ENCODE measurements at places on chromosomes 1 and 21.
A peak's percentile ranks its signal among the peaks of the same experiment; 100 is the strongest.

- no peak for DNase-seq
Measured at GRCh38 chr1:43493661-43494450, 36.8 kb upstream of the PTPRF start.

GRCh38 chr1:59026472-59026948 lies 242.7 kb upstream of the JUN start:
- no peak for DNase-seq

GRCh38 chr1:209155546-209155945 lies 428.0 kb upstream of the CAMK1G start:
- no peak for DNase-seq

- DNase-seq, result no peak
Measured at GRCh38 chr1:16241221-16241708, 4.3 kb upstream of the CPLANE2 start.

- peak; percentile 53 for DNase-seq
Measured at GRCh38 chr1:40948741-40949443, 30.6 kb upstream of the CTPS1 start.

DNA sequence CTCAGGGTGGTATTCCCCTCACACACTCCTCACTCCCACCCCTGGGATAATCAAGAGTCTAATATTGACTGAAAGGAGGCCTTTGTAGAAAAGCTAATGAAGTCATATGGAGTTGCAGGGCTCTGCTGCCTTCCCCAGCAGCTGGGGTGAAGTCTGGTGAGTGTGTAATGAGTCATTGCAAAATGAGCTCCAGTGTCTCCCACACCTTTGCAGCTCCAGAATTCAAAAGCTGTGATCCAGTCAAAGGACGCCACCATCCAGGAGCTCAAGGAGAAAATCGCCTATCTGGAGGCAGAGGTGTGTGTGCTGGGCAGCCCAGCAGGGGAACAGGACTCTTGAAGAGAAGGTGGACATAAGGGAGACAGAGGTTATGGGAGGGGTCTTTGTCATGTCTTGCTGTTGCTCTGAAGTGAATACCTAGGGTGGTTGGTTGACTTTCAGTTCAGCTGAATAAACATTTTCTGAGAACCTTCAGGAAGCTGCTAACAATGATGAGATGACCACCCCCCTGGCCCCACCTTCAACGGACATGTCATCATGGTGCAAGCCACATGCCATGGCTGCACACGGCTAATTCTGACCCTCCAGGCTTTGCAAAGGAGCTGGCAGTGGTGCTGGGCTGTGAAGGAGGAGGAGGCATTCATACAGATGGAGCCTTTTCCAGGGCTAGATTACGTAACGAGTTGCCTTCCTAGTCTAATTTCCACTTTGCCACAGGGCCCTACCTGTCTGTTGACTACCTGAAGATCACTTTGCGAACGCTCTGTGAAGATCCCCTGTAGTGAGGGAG lies 32.2 kb upstream of the SNX27 start:
- DNase-seq, result no peak

DNA sequence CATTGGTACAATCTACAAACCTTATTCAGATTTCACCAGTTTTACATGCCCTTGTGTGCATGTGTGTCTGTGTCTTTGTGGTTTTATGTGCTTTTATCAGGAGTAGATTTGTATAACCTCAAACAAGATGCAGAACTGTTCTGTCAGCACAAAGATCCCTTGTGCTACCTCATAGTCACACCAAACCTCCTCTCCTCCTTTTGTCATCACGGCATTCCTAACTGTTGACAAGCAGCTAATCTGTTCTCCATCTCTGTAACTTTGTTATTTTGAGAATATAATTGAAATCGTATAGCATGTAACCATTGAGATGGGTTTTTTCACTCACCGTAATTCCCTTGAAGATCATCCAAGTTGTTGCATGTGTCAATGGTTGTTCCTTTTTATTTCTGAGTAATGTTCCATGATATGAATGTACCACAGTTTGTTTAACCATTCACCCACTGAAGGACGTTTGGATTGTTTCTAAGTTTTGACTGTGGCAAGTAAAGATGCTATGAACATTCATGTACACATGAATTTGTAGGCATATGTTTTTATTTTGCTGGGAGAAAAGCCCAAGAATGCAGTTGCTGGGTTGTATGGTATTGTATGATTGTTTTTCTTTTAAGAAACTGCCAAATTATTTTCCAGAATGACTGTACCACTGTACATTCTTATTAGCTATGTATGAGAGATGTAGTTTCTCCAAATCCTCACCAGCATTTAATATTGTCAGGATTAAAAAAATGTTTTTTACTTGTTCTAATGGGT lies 78.1 kb upstream of the B3GALT2 start:
- DNase-seq, result no peak

- DNase-seq, result no peak
Measured at GRCh38 chr1:170893655-170894297, 41.6 kb upstream of the MROH9 start.

DNA sequence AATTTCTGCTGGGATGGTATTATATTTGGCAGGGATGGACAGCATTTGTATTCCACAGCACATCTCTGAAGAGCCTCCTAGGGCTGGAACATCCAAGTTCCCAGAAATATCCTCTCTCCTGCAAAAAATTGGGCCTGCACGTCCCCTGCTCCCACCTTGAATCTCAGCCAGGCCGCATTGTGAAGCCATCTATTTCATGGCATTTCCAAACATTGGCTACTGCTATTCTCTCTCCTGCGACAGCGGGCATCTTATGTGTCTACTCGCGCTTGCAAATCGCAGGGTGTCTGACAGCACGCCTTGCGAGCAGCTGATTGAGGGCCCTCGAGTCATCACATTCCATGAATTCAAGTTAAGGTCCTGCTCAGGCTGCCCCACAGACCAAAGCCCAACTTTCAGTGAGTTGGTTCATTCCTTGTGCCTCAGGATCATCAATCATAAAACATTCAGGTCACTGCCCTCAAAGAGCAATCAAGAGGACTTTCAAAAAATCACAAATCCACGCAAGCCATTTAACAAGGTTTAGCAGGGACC lies 15.8 kb downstream of the RGS8 start:
- DNase-seq, result no peak

GRCh38 chr21:44506279-44507255 lies 33.4 kb downstream of the KRTAP10-1 start:
- DNase-seq, result no peak

GRCh38 chr1:167669209-167670124 lies 39.4 kb downstream of the RCSD1 start:
- DNase-seq, result no peak

DNA sequence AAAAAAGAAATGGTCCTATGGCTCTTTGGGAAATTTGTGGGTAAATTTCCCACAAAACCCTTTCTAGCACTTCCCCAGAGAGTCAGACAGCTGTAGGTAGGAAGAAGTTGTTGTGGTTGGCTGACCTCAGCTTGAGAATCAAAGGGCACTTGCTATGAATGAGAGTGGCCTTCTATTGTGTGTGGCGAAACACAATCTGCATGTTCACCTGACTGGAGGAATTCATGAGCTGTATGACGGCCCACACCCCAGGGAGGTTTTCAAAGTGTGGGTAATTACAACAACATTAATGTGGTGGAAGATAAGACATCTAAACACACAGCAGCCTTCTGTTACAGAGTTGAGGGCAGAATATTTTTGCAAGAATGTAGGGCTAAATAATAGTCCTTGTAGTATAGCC lies 38.8 kb downstream of the NGF start:
- no peak for DNase-seq

- DNase-seq, result no peak
Measured at GRCh38 chr1:171290621-171291020, 23.4 kb upstream of the FMO4 start.

DNA sequence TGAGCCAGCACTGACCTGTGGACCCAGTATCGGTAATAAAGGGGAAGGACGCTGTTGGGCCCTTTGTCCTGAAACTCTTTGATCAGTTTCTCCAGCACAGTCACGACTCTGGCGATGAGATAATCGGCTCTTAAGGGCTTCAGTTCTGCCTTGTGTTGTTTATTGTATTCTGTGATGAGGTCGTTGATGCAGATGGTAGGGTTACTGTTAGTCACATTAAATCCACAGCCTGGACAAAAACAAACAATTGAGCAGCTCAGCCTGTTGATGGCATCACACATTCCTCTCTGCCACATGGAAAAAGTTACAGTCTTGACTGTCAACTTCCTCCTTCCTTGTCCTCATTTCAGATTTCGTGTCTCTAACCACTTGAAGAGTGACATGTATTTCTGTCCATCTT lies 57.6 kb downstream of the SIM2 start:
- DNase-seq, result no peak

DNA sequence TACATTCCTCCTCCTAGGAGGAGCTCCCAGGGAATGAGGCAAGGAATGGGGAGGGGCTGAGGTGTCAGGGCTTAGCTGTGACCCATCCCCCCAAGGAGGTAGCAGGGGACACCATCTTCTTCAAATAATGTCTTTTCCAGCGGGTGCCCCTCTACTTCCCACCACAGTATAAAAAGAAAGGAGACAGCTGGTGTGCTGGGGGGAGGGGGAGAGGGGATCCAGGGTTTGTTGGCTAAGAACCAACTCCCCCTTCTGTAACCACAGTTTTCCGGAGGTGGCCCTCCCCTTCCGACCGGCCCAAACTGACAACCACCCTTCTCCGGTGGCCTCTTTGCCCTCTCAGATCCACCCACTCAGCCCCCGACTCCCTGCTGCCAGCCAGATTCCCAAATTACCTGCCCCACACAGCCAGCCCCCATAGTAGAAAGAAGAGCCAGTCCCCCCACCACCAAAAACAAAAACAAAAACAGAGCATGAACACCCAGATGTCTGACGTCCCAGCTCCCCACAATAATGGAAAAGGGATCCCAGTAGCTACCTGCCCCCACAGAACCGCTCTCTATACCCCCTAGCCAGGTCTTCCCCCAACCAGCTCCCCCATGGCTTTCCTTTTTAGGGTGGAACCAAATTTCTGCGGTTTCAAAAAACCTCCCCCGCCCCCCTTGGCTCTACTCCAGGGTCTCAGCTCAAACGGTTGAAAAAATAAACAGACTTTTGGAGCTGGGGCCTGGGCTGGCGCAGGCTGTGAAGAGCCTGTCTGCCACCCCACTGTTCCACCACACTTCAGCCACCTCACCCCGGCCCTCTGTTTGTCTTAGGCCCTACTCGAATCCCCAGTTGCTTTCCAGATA lies 2.1 kb downstream of the ARHGEF2 start:
- peak; percentile 79 for DNase-seq

DNA sequence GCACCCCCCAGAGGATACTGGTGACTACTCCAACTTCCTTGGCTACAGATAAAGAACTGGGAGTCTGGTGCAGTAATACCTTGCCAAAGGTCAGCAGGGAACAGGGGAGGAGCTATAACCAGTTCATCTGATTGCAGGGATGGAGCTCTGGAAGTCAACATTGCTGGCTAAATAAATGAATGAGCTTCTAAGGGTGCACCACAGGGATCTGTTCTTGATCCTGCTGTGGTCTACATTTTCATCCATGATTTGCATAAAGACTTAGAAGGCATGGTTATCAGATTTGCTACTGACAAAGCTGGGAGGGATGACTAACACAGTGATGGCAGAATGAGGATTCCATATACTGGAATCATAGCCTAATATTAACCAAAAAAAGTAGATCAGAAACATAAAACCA lies 18.3 kb downstream of the PLEKHA6 start:
- no peak for DNase-seq

- no peak for DNase-seq
Measured at GRCh38 chr1:117828201-117828600, 101.2 kb downstream of the GDAP2 start.

GRCh38 chr1:12080773-12081556 lies 17.9 kb downstream of the TNFRSF8 start:
- DNase-seq, result no peak

DNA sequence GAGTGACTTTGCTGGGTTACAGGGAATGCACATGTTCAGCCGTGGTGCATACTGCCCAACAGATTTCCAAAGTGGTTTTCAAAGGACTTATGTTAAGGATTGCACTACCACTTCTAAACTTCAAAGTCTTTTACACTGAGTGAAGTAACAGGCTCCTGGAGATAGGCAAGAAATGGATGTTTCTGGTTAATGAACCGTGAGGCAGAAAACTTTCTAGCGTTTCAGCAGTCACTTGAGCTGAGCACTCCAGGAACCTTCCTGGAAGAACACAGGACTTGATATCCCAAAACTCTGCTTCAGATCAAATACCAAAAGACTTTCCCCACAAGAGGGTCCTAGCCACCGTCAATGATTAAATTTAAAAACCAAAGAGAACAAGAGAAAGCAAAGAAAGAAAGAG lies 74.3 kb upstream of the ATP1A1 start:
- no peak for DNase-seq

GRCh38 chr1:54163051-54163450 lies 10.3 kb upstream of the CDCP2 start:
- DNase-seq, result no peak

DNA sequence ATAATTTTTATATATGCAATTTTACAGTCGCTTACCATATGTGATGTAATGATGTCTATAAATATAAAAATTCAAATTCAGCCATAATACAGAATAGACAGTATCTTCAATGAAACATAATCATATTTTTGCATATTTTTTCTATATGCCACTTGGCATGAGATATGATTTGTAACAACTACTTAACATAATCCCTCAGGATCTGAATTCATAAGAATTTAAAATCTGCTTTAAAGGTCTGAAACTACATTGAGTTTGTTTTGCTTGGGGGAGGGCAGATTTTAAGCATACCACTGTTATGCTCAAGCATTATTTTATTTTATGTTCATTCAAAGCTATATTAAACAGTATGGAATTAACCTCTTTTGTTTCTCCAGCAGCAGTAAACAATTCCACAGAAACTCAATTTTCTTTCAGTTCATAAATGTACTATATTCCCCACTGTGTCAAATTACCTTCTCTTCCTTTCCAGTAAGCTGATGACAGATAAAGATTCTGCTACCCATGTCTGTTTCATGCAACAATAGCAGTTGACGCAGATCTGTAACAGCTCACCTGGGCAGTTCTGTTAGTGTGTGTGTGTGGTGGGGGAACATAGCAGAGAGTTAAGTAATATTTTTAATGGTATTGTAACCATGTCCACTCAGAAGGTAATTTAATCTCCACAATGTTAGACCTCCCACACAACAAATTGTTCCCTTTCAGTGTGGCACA lies 224.8 kb downstream of the NTNG1 start:
- no peak for DNase-seq

GRCh38 chr1:9078752-9079500 lies 9.5 kb upstream of the SLC2A5 start:
- DNase-seq, result no peak

DNA sequence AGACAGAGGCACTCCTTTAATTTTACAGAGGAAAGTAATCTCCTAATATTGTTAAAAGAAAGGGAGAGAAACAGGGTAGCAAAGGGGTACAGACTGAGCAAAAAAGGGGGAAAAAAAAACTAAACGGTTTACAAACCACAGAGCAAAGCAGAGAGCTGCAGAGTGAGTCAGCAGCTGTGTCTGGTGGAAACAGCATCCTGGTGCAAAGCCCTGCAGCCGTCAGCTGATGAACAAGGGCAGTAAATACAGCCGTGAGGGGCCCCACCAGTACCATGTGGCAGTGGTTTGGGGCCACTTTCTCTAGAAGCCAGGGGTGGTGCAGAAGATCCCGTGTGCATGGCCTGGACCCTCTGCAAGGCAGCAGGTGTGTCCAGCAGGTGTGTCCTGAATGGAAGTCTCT lies 111.3 kb downstream of the ERG start:
- DNase-seq, result no peak

Data from activated CD8-positive, alpha-beta memory T cell treated with anti-CD3 and anti-CD28 coated beads, Interleukin-2, amount 50 U/mL, for 4 hours (primary cell).